SK-N-SH (cell line): ENCODE measurements at places on chromosomes 4 and X.

GRCh38 chr4:139791681-139792080 lies 126.1 kb downstream of the MGST2 start:
- DNase-seq: no peak

DNA sequence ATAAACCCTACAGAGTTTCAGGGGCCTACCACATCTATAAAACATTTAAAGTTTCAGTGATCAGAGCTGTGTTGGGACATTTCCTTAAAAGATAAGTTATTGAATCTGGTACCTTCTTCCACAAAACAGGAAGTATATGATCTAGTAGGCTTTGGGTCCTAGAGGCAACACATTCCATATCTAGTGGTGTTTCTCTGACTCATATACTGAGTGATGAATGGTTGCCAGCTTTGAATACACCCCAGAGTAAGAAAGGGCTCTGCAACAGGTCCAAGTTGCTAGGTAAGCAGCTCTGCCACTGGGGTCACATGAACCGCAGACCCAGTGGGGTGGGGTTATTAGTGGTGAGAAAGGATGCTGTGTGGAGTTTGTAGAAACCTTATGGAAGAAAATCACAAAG lies 32.4 kb upstream of the BLTP1 start:
- no peak for DNase-seq

GRCh38 chr4:116066711-116067245 lies 953.4 kb upstream of the NDST4 start:
- no peak for DNase-seq

- no peak for DNase-seq
These were observed 34.6 kb upstream of the AADAT start for GRCh38 chr4:170124406-170124805.

GRCh38 chr4:4423706-4424498 lies 37.0 kb downstream of the NSG1 start:
- no peak for DNase-seq

DNA sequence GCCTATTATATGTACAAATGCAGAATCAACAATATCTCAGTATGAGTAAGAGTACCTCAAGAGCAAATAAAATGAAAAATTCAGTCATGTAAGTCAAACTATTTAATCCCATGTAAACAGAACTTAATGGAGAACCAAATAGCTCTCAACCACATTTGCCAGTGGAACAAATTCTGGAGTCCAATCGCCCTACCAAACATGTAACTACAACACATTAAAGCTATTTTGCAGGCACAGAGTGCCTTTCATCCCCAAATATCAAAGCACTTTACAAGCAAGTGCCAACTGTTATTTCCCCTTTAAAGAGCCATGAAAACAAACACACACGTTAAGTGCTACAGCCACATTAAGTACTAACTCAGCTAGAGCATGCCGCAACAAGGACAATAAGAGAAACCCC lies 51.3 kb downstream of the PCDH19 start:
- no peak for DNase-seq

DNA sequence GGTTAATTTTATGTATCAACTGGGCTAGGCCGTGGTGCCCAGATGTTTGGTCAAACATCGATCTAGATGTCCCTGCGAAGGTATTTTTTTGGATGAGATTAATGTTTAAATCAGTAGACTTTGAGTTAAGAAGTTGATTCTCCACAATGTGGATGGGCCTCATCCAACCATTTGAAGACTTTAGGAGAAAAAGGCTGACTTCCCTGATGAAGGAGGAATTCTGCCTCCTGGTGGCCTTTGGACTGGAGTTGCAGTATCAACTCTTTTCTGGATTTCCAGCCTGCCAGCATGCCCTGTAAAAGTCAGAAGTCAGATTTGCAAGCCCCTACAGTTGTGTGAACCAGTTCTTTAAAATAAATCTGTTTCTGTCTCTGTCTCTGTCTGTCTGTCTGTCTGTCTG lies 91.4 kb downstream of the STK32B start:
- DNase-seq: peak; percentile 33

- DNase-seq: no peak
These were observed 68.4 kb downstream of the SLC10A7 start for GRCh38 chr4:146453181-146453807.

DNA sequence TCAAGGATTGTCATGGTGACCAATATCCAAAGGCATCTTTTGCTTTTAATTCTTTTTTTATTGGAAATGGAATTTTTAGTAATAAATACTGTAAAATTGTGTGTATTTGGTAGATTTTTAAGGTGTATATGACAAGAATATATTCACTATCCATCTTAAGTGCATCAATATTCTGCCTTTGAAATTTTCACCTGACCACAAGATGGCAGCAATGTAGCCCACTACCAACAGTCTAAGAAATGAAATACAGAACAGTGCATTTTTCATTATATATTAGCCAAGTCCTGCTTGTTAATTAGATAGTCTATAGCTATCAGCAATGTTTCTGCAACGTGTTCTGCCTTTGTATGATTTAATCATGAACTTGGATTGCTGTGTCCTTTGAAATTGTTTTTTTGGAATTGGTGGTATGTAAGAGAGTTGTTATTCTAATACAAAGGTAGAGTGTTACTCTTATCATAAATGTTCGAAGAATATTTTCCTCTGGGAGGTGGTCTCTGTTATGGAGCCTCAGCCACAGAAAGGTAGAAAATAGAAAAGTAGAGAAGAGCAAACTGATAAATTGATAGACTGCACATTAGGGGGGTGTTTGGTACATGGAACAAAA lies 38.2 kb downstream of the HPGDS start:
- peak; percentile 29 for DNase-seq

GRCh38 chr4:181793096-181793495 lies 450.1 kb upstream of the TENM3 start:
- DNase-seq: no peak

GRCh38 chrX:42450228-42450627 lies 327.7 kb downstream of the PPP1R2C start:
- no peak for DNase-seq

DNA sequence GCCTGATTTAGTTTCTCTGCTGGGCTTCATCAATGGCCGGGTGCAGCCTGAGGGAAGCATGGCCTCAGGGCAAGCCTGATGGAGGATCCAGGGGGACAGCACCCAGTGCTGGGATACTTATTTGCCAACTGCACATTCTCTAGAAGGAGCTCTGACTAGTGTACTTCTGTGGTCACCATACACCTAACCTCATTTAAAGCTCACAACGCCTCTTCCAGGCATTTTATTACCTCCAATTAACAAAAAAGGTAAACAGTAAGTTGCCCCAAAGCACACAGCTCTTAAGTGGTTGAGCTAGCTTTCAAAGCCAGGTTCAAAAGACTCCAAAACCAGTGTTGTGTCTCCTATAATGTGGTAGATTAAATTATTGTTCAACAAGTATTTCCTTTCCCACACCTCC lies 26.8 kb upstream of the ATXN3L start:
- no peak for DNase-seq

GRCh38 chr4:36189511-36190226 lies 54.6 kb downstream of the ARAP2 start:
- no peak for DNase-seq

GRCh38 chr4:160235285-160235684 lies 1132.4 kb downstream of the RAPGEF2 start:
- DNase-seq: no peak

- peak; percentile 30 for DNase-seq
These were observed 1.6 kb upstream of the LRAT start for GRCh38 chr4:154741922-154742850.

- no peak for DNase-seq
These were observed 184.0 kb upstream of the ZFP42 start for GRCh38 chr4:187811591-187811990.

GRCh38 chr4:170425521-170426143 lies 335.9 kb upstream of the AADAT start:
- DNase-seq: no peak

GRCh38 chr4:185249105-185249504 lies 39.7 kb downstream of the SNX25 start:
- DNase-seq: no peak

DNA sequence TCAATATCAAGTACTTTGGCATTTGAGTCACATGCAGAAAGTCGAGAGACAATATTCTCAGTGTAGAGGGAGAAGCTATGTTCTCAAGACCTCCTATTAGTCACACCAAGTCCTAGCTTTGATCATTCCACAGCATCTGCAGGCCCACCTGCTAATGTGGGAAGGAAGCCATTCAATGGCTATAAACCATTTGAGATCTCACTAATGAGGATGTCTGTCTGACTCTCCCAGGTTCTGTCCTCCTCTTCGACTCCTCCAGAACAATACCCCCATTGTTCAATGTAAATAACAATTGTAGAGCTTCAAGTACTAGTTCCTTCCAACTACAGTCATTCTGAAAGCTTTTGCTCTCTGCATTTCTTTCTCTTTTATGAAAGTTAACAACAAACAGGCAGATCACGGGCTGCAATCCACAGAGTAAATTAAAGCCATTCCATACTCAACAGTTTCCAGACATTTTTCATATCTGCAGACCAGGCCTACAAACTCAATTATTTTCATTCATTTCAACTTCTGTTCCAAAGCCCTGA lies 140.2 kb upstream of the EDNRA start:
- peak; percentile 67 for DNase-seq

- no peak for DNase-seq
These were observed 97.6 kb downstream of the AKAP4 start for GRCh38 chrX:50103176-50103575.

- peak; percentile 30 for DNase-seq
These were observed 69.9 kb upstream of the FBXW7 start for GRCh38 chr4:152605641-152606335.

DNA sequence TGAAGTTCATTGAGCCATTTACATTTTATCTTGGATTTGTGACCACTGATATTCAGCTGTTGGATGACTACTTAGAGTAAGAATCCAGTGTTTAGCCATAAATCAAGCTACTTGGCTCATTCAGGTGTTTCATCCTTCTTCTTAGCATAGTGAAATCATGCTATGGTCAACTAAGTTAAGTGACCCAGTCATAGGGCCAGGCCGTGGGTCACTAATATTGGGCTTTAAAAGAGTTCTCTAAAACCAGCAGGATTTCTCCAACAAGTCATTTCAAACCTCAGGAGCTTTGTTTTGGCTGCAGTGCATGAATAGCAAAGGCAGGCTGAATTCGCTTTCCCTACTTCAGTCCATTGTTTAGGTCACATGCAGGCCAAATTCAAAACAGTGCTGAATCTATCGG lies 181.0 kb downstream of the MAML3 start:
- DNase-seq: no peak

GRCh38 chrX:129787336-129788055 lies 7.7 kb downstream of the SASH3 start:
- no peak for DNase-seq

- DNase-seq: no peak
These were observed 299.9 kb downstream of the ASMT start for GRCh38 chrX:1914606-1915365.

GRCh38 chr4:24364852-24365251 lies 219.5 kb downstream of the DHX15 start:
- no peak for DNase-seq

- DNase-seq: no peak
These were observed 29.9 kb downstream of the PPP2R2C start for GRCh38 chr4:6442555-6442954.

DNA sequence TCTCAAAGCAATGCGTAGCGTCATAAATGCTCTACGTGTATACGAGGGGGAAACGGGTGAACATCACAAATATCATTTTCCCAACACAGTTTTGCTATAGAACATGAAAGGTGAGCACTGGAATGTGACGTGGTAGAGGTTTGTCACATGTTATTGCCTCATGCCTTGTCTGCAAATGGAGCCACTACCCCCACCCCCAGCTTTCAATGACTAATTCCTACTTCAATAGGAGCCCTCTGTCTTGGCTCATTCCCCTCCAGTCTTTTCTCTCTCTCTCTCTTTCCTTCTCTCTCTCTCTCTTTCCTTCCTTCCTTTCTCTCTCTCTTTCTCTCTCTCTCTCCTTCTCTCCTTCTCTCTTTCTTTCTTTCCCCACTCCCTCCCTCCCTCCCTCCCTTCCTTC lies 127.0 kb downstream of the STOX2 start:
- no peak for DNase-seq

DNA sequence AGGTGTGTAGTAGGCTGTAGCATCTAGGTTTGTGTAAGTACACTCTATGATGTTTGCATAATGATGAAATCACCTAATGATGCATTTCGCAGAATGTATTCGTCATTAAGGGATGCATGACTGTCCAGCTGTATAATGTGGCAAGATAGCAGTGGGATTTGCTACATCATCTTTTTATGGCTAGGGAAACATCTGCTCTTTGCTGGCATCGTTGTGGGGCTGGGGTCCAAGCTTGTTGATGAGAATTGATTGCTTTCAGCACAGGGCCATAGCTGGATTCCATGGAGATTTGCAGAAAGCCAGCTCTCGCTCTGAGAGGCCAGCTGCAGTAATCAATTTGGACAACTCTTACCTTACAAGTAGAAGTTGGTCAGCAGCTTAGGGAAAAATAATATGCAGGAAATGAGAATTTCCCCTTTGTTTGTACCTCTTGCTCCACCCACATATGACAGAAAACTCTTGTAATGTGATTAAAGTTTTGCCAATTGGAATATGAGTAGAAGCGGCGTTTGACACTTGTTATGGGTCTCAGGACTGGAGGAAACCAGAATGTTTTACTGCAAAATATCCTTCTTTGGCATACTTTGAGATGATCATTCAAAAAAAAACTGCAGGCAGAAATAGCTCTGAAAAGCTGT lies 310.5 kb downstream of the RAPGEF2 start:
- no peak for DNase-seq

GRCh38 chrX:118726887-118727685 lies at the start of gene IL13RA1:
TSS of gene IL13RA1 (plus strand) at chrX:118727606. CDS start at chrX:118727639, 33 bp downstream.
- peak; percentile 84 for DNase-seq

GRCh38 chr4:179941911-179942310 lies 2301.3 kb upstream of the TENM3 start:
- DNase-seq: no peak

- peak; percentile 0 for DNase-seq
These were observed 1000.7 kb downstream of the STIM2 start for GRCh38 chr4:27861381-27861787.

DNA sequence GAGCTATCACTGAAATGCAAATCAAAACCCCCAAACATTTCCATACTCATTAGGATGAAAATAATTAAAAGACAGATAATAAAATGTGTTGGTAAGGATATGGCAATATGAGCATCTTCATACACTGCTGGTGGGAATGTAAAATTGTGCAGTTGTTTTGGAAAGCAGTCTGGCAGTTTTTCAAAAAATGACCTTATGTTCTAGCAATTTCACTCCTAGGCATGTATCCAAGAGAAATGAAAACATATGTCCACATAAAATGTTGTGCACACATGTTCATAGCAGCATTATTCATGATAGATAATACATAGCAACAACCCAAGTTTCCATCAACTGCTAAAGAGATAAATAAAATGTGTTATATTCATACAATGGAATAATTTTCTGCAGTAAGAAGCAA lies 14.8 kb upstream of the GPRASP2 start:
- DNase-seq: no peak

GRCh38 chrX:124467202-124467601 lies 120.8 kb downstream of the SH2D1A start:
- no peak for DNase-seq

- DNase-seq: no peak
These were observed 328.5 kb downstream of the PPP3CA start for GRCh38 chr4:101018836-101019235.
